Tongue (tissue), 3 donors: ENCODE measurements at places on chromosomes 1 and 21.

- no peak for DNase-seq
These were observed 497 bp downstream of the FCRLB start for GRCh38 chr1:161721738-161722343.

DNA sequence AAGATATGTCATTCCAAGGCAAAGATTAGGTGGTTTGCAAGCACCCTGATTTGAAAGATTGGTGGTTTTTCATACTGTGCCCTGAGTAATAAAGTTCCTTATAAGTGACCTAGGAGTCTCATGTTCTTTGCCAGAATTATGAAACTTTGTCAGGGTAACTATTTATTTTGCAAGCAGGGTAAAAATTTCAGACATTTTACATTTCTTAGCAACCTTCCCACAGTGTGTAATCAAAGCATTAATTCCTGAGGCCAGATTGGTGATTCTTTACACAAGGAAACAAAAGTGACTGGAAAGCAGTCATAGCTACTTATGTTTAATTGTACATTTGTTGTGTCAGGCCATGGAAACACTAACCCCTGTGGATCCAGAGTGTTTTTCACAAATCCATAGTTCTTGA, 998.0 kb upstream of the B3GALT2 start:
- DNase-seq: no peak

GRCh38 chr1:90347366-90347765, 352.5 kb downstream of the ZNF326 start:
- no peak for DNase-seq

DNA sequence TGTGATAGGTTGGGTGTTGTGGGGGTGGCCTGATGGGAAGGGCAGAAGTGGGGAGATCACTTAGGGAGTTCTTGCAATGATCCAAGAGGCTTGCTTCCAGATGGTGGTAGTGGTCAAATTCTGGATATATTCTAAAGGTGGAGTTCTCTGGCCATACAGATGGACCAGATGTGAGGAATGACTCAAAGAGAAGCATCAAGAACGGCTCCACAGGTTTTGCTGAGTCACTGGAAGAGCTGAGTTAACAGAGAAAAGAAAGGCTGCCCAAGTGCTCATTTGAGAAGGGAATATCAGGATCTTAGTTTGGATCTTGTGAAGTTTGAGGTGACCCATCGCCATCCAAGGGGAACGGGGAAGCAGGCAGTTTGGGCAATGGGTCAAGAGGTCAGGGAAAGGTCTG, 192.9 kb upstream of the GALNT2 start:
- no peak for DNase-seq

DNA sequence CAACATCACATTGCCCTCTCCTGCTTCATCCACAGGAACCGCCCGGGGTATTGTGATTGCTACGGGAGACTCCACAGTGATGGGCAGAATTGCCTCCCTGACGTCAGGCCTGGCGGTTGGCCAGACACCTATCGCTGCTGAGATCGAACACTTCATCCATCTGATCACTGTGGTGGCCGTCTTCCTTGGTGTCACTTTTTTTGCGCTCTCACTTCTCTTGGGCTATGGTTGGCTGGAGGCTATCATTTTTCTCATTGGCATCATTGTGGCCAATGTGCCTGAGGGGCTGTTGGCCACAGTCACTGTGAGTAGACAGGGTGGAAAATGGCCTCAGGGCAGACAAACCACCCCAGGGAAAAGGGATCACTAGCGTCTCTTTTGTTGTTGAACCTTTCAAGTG, 12.7 kb downstream of the ATP1A4 start:
- DNase-seq: no peak

DNA sequence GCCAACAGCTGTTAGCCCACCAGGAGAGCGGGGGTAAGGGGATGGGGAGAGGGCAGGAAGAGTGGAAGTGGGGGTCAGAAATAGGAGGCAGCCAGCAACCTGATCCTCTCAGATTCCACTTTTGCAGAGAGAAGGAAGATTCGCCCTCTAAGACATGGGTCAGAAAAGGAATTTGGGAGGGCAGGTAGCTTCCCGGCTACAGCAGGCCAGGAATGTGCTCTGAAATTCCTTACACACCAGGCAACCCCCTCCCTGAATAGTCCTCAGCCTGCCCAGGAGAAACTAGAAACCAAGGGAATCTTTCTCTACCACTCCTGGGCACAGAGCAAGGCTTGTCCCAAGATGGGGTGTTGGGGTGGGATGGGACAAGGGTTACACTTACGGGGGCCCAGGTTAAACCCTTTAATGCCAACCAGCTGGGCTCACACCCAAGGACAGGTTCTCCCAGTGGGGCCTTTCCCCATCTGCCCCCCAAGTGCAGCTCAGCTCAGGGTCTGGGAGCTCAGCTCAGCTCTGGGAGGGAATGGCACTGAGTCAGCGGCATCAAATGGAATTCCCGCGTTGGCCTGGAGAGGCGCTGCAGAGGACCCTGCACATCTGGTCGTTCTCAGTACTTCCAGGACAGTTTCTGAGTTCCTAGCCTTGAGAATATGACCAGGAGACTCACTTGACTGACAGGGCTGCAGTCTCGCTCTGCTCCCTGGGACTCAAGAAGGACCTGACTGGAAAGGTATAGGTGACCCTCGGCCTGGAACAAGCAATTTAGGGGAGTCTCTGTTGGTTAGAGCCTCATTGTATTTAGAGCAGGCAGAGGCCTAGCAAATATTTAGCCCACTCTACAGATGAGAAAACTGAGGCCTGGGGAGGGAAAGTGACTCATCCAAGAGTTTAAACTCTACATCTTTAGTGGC, 761 bp downstream of the TNNT2 start:
- DNase-seq: peak; percentile 88

DNA sequence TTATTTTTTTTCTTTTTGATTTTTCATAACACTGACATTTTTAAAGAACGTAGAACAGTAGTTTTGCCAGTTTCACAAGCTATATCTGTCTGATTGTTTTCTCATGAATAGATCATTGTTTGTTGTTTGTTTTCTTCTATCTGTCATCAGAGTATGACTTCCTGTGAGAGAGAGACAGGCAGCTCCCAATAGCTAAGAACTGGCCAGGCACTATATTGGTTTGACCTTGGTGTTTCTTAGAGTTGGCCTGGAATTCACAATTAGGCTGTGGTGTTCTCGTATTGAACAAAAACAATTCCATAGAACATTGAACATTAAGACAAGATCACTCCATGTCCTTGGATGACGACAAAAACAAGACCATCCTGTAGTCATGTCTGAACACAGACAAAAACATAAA, 43.4 kb downstream of the RPS6KC1 start:
- DNase-seq: no peak

DNA sequence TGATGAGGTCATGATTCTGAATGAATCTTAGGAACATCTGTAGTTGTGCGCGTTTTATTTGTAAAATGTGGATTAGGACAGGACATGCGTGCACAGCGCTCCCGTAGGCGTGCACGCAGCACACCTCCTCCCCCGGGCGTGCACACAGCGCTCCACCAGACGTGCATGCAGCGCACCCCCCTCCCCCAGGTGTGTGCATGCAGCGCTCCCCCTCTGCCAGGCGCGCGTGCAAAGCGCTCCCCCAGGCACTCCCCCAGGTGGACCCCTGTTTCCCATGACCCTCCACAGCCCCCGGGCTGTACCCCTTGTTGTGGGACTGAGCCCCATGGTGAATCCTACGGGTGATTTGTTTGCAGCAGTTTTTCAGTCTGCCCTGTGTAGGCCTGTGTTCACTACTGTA, 61.6 kb downstream of the S100B start:
- no peak for DNase-seq

- DNase-seq: no peak
These were observed 70.3 kb downstream of the TNFSF18 start for GRCh38 chr1:172980456-172980855.

GRCh38 chr1:173187671-173188237, 19.4 kb downstream of the TNFSF4 start:
- DNase-seq: no peak

DNA sequence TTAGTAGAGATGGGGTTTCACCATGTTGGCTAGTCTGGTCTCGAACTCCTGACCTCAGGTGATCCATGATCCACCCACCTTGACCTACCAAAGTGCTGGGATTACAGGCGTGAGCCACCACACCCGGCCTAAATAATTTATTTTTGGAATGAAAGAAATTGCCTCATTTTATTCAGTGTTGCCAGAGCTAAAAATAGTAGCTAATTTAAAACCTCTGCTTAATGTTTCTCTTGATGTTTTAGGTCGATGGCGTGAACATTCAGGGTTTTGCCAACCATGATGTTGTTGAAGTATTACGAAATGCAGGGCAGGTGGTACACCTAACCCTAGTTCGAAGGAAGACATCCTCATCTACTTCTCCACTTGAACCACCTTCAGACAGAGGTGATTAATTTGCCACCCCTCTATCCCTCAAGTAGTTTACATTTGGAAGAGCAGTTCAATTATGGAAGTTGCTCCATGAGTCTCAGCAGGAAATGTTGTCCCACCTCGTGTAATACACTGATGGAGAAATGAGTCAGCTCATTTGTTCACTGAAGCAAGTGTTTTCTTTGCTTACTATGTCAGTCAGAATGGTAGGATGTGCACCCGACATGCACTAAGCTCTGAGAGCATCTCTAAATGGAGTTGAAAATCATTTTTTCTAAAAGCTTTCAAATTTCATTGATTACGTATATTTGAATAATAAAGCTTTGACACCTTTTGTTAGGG, 54.9 kb downstream of the PATJ start:
- no peak for DNase-seq

DNA sequence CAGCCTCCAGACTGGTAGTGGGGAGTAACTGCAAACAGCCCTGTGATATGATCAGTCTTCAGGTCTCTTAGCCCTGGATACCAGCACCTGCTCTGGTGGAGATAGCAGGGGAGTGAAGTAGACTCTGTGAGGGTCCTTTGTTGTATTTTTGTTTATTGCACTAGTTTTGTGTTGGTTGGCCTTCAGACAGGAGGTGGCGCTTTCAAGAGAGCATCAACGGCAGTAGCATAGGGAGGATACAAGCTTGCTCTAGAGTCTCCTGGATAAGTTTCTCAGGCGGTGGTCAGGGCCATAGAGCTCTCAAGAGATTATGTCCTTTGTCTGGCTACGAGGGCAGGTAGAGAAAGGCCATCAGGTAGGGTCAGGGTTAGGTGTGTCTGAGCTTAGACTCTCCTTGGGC, 116.4 kb downstream of the USH2A start:
- DNase-seq: no peak

GRCh38 chr1:65175171-65176055, 27.4 kb downstream of the AK4 start:
- DNase-seq: peak; percentile 92

DNA sequence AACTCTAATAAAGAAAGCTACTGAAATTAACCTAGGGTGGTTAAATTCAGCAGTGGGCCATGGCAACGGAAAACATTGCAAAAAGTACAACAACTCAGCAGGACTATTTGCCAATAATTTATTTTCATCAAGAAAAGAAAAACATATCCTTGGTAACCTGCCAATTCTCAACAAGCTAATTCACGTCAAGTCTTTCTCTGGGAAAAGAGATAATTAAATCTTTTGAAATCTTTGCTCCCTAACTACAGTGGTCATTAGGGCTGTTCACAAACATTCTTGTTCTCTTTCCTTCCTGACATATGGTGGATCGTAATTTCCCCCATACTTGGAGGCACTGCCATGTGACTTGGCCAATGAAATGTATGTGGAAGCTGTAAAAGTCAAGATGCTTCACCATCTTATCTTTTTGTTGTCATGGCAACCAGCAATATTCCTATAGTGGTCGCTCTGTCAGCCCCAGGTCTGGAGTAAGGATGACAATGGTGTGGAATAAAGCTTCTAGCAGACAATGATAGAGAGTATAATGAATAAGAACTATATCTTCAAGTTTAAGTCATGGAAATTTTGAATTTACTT, 29.6 kb upstream of the ZNF326 start:
- no peak for DNase-seq

- DNase-seq: no peak
These were observed 56.2 kb downstream of the EVA1C start for GRCh38 chr21:32468681-32469111.

DNA sequence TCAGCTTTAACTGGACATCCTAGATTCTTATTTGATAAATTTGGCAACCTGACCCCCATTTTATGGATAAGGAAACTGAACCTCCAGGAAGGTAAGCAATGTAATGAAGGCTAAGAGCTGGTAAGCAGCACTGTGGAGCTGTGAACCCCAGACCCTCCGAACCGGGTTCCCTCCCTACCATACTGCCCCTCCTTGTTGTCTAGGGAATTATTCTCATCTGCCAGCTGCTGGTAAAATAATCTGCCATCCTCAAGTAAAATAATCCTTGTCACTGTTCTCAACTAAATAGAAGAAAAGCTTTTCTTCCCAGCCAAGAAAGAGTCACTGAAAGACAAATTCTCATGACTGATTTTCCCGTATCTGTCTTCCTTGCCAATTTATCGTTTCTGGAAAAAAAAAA, 55.8 kb upstream of the PRDX6 start:
- DNase-seq: peak; percentile 61

DNA sequence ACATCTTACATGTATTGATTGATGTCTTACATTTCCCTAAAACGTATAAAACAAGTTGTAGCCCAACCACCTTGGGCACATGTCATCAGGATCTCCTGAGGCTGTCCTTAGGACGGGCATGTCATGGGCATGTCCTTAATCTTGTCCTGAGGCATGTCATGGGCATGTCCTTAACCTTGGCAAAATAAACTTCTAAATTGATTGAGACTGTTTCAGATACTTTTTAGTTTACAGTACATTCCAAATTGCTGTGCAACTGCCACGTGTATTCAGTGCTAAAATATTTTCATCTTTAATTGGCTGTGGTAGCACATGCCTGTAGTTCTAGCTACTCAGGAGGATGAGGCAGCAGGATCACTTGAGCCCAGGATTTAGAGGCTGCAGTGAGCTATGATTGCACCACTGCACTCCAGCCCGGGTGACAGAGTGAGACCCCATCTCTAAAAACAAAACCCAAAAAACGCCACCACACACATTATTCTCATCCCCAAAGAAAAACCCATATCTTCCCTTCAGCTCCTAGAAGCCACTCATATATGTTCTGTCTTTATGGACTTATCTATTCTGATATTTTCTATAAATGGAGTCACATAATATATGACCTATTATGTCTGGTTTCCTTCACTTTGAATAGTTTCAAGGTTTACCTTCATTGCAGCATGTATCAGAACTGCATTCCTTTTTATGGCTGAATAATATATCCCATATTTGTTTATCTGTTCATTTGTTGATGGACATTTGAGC, 96.0 kb upstream of the BTG3 start:
- no peak for DNase-seq

- DNase-seq: peak; percentile 78
These were observed 444.7 kb downstream of the CAMTA1 start for GRCh38 chr1:7229696-7230631.

DNA sequence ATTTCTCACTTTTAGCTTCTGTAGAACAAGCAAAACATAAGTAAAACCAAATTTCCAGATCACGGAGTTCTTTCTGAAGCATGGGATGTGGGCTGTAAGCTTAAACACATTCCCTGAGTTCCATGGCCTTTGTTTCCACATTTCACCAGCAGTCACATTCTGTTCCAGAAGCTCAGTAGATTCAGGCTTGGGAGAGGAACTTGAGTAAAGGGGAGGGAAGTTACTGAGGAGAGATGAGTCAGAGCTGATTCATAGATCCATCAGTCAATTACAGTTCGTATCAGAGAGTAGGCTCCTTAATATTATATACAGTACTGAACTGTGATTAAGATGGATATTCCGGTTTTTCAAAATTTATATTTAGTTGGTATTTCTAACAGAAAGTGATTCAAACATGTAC, 614.3 kb downstream of the NCAM2 start:
- no peak for DNase-seq

- no peak for DNase-seq
These were observed 21.8 kb downstream of the PPT1 start for GRCh38 chr1:40075266-40075665.

GRCh38 chr1:26496861-26497260, 24.6 kb downstream of the HMGN2 start:
- DNase-seq: peak; percentile 60

GRCh38 chr1:40315795-40316594, 1.1 kb downstream of the COL9A2 start:
- DNase-seq: peak; percentile 39
